Tibial nerve (tissue), 4 donors: ENCODE measurements at places on chromosomes 2 and 18. TPM values are rescaled to one million over a fixed set of nuclear protein-coding genes. Genes with fewer than 3 reads are reported as not detected.

Gene LMAN2L
- total RNA-seq: 13.1 TPM

Gene MC5R
- not detected for total RNA-seq

DNA sequence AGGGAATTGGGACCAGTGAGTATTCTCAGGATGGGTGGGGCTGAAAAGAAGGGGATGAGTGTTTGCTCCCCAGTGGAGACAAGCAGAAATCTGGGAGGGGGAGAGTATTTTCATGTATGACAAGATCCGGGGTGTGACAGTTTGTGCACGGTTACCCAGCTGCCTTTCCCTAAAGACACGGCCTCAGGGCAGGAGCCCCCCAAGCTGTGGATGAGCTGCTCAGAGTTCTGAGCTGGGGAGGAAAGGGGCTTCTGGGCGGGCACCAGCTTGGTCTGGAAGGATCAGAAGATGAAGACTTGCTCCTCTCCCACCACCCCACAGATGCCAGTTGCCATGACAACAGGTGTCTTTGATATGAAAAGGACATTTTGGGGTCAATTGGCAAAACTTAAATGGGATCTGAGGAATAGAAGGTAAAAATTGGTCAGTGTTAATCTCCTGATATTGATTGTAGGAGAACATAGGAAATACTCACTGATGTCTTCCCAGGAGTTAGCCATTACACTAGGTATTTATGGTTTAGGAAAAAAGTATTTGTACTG, 29.2 kb downstream of the ZCCHC2 start:
- no peak for DNase-seq

Gene MYO5B
- total RNA-seq: 7.5 TPM

DNA sequence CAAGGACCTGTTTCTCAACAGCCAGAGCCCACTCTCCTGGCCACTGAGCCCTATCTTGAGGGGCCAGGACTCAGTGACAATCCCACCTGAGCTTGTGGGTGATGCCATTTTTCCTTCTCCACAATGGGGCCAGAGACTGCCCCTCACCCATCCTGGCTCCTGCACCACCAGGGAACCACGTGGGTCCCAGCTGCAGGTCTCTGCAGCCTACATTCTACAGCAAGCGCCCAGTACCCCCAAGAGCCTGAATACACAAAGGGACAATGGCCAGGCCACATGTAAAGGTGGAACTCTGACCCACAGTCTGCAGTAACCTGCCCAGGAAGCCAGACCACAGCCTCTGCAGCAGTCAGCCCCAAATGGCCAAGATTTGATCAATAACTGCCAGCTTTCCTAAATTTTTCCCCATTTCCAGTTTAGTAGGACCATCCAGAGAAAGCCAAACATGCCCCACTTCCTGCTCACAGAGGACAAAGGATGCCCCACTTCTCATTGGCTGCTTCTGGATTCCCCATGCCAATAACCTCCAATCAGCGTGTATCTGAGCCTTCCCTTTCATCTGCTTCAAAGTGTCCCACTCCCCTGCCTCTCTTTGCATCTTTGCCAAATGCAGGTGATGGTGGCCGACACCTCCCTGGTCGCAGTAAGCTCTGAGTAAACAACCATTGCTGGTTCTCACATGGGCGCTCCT, 19.1 kb downstream of the HS1BP3 start:
- no peak for DNase-seq

DNA sequence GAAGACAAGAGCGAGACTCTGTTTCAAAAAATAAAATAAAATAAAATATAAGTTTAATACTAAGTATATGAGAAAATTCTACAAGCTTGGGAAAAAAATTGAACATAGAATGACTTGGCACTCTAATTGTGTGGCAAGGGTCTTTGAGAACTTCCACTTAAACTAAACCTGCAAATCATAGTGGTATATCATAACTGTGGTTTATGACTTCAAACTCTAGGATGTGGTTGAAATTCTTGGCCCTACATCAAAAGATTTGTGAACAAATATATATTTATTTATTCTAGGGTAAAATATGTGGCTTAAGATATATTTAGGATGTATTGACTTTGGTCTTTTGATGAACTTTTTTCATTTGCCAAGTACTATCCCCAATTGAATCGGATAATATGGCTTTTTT, 3.1 kb upstream of the FAM171B start:
- no peak for DNase-seq

Gene CNGA3
- 0.30 TPM for total RNA-seq

Gene CCNT2
- total RNA-seq: 45.4 TPM

Gene INHA
- not detected for total RNA-seq

Gene LDAH
- 17.3 TPM for total RNA-seq

Gene EFR3B
- total RNA-seq: 5.5 TPM

- no peak for DNase-seq
Measured at GRCh38 chr18:33745871-33746545, 168.0 kb downstream of the ASXL3 start.

Gene SH2D6
- total RNA-seq: not detected

DNA sequence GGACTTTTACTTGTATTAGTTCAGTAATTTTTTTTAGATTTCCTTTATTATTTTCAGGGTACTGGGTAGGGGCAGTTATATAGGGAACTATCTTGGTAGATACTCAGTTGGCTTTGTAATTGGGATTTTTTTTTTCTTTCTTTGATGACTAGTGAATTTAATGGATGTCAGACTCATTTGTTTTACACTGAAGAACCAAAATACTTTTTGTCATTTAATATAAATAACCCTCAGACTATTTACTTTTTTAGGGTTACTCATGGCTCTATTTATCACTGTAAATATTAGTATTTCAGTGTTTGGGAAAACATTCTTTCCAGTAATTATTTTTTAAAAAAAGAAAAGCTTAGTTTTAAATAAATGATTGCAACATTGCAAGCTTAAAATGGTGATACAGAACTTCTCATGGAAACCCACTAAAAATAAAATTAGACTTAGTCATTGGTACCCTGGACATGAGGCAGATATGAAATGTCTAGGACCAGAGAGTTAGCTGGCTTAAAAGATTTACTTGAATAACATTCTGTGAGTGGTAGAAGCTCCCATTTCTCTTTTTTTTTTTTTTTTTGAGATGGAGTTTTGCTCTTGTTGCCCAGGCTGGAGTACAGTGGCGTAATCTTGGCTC, 74.4 kb upstream of the CYP20A1 start:
- no peak for DNase-seq

Gene CNDP1
- total RNA-seq: not detected

Gene SALL3
- not detected for total RNA-seq

Gene USP34
- 114 TPM for total RNA-seq

Gene GPR75
- 0.98 TPM for total RNA-seq

DNA sequence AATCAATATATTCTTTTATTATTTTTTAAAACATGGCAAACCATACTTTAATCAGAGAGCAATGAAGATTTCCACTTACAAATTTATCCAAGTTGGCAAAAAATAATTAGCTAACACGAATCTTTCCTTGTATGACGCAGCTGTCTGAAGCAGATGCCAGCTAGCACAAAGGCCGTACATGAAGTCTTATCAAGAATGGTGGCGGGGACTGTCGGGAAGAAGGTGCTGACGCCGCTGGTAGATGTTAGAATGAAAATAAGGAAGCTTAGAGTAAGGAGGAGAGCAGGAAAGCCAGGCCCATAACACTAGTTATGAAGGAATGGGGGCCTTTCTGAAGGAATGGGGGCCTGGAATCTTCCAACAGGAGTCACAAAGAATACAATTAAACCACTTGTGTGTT, 96.7 kb downstream of the ZNF516 start:
- no peak for DNase-seq

Gene ANKRD62
- total RNA-seq: not detected

DNA sequence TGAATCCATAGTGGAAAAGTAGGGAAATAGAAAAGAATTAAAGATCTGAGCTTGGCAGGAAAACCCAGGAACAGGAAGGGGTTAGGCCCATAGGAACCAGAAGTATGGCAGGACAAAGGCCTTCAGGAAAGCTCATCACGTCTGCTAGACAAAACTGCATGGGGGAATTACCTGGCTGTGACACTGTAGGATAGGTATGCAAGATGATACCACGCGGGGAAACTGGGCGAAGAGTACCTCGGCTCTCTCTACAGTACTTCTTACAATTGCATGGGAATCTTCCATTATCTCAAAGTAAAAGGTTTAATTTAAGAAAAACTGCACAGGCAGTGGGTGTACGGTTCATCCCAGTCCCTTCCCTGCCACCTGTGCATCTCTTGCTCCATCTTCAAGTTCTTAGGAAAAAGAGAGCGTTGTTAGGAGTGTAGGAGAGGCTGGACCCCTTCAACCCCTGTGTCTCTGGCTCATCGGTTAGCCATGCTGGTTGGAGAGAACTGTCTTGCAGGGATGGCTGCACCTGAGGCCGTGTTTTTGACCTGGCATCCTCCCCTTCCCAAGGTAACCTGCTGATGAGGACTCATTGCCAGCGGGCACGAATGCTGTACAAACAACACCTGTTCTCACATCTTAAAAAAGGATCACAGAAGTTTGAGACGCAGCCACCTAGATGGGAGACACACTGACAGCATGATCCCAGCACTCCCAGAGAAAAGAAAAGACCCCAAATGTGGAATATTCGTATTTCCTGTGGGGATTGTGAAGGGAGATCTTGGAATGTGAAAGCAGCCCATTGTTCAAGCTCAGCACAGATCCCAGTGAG, 120.5 kb upstream of the COPS8 start:
- no peak for DNase-seq

DNA sequence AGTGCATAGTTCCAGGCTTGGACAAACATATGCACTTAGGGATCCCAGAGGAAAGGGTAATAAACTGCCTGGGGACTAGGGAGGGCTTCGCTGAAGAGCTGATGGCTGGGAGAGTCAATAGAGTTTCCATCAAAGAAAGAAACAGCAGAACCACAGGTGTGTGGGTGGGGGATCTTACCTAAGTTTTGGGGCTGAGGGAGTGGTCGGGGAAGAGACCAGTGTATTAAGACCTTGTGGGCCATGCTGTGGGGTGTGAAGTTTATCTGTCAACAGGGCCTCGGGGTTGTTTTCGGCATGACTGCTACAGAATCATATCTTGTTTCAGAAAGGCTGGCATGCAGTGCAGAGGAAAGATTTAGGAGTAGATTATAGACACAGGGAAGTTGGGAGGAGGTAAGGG, 31.2 kb upstream of the GTF2A1L start:
- DNase-seq: no peak

DNA sequence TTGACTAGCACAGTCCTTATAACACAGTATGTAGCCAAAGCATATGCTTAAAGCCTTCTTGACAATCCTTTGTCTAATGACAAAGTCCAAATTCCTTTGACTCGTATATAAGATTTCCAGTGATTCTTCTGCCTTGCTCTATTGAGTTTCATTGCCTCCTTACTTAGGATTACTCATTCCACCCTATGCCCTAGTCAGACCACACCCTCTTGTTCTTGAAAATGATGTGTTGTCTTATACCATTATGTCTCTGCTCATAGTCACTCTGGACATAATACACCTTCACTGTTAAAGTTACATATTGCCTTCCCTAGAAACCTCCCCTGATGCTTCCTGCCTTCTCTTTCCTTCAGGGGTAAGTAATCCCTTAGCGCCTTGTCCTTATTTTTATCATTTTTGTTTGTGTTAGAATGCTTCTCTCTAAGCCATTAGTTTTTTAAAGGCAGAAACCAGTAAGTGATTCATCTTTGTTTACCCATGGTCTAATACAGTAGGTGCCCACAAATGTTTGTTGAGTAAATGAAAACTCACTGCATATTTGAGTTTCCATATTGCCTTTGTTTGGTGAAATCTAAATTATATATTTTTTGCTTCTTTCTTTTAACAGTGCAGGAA, 19.3 kb downstream of the GPD2 start:
- no peak for DNase-seq

Gene TRAK2
- 30.2 TPM for total RNA-seq

- DNase-seq: no peak
Measured at GRCh38 chr18:172361-172760, 14.0 kb downstream of the USP14 start.

DNA sequence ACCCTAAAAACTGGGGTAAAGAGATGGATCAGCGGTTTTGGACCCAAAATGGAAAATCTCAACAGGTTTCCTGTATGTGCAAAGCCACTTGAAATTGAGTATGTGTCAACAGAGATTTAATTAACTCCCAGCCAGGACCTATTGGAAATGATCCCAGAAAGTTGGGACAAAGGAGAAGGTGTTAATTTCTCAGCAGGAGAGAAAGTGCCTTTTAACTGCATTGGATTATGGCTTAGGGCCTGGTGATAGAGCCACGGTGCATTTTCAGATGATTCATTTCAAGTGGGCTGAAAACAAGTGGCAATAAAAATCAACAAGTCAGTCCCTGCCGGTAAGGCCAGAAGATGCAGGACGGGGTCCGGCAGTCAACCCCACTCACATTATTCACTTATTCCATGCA, 80.2 kb upstream of the BCL11A start:
- no peak for DNase-seq
